ENCODE measurements at places on chromosomes 16 and 17. TPM values are rescaled to one million over a fixed set of nuclear protein-coding genes. Genes with fewer than 3 reads are reported as not detected.

The FBXW10B gene
- 2.4 TPM for total RNA-seq

The UBALD1 gene
- 85.9 TPM for total RNA-seq

The ALDOC gene
- 12.6 TPM for total RNA-seq

DNA sequence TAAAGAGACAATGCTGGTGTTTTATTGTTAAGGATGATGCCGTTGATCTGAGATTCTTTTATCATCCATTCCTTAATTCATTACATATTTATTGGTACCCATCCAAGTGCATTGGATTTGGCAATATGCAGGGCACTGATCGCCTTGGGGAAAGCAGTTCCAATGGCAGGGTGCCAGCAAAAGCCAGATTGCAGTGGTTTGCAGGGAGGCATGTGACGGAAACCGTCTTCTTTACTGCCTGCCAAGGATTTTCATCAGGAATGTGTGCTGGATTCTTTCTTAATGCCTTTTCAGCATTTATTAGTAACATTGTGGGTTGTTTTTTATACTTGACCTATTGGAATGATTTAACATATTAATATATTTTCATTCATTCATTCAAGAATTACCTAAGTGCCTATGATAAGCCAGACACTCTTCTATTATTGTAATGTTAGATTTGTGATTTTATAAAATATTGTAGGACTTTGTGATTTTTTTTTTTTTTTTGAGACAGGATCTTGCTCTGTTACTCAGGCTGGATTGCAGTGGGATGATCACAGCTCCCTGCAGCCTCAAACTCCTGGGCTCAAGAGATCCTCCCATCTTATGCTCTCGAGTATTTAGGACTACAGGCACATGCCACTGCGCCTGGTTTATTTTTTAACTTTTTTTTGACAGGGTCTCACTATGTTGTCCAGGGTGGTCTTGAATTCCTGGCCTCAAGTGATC is 93.4 kb upstream of the TNRC6A start:
- no peaks in the 10 kb centered on the region for H3K27me3 ChIP-seq
- H3K27ac ChIP-seq: no peak overlapping the region
- no peaks in the 10 kb centered on the region for H3K36me3 ChIP-seq
- DNase-seq: no peak
- no peaks in the 10 kb centered on the region for H3K4me1 ChIP-seq

- H3K4me1 ChIP-seq: no peaks in the 10 kb centered on the region
- peaks cover 32% of the 10 kb centered on the region for H3K27me3 ChIP-seq
- no peak for DNase-seq
- no peak overlapping the region for H3K27ac ChIP-seq
These were observed 7.0 kb upstream of the NACA2 start for GRCh38 chr17:61598014-61598413.

- DNase-seq: no peak
- H3K27me3 ChIP-seq: no peaks in the 10 kb centered on the region
- H3K4me1 ChIP-seq: peaks cover 26% of the 10 kb centered on the region
- no peak overlapping the region for H3K27ac ChIP-seq
- H3K36me3 ChIP-seq: peaks cover 2% of the 10 kb centered on the region
These were observed 5.2 kb upstream of the EIF1 start for GRCh38 chr17:41683441-41684007.

GRCh38 chr16:53829186-53829747 is 125.3 kb downstream of the FTO start:
- no peak for DNase-seq
- H3K36me3 ChIP-seq: peaks cover 34% of the 10 kb centered on the region
- peaks cover 5% of the 10 kb centered on the region for H3K4me1 ChIP-seq
- H3K27ac ChIP-seq: no peak overlapping the region

DNA sequence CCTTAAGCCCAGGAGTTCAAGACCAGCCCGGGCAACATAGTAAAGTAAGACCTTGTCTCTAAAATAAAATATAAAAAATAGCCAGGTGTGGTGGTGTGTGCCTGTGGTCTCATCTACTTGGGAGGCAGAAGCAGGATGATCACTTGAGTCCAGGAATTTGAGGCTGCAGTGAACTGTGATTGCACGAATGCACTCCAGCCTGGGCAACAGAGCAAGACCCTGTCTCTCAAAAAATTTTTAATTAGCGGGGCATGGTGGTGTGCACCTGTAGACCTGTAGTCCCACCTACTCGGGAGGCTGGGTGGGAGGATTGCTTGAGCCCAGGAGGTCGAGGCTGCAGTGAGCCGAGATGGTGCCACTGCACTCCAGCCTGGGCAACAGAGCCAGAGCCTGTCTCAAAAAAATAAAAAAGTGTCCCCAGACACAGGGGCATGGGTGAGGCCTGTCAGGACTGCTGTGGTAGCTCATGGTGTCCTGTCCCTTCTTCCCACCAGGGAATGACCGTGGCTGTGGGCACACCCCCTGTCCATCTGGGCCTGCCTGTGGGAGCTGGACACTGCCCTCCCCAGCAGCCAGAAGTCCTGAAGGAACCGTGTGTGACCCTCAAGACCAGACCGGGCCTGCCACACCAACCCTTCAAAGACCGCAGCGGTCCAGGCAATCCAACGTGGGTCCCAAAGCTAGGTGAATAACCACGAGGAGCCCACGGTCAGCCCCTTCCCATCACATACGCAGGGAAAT is 30.8 kb upstream of the GAA start:
- H3K27ac ChIP-seq: no peak overlapping the region
- H3K4me1 ChIP-seq: peaks cover 18% of the 10 kb centered on the region
- H3K36me3 ChIP-seq: peaks cover 8% of the 10 kb centered on the region
- no peak overlapping the region for H3K4me3 ChIP-seq

GRCh38 chr16:30457743-30458560 is 12.3 kb upstream of the SEPHS2 start:
- no peak overlapping the region for H3K4me3 ChIP-seq
- no peak for DNase-seq
- H3K27ac ChIP-seq: no peak overlapping the region

GRCh38 chr16:3640632-3641501 is 13.6 kb upstream of the DNASE1 start:
- no peak overlapping the region for H3K27ac ChIP-seq
- peaks cover 38% of the 10 kb centered on the region for H3K4me1 ChIP-seq
- peak overlapping the region; percentile 3 for H3K4me3 ChIP-seq
- DNase-seq: peak; percentile 60

- H3K4me1 ChIP-seq: no peaks in the 10 kb centered on the region
- H3K27me3 ChIP-seq: no peaks in the 10 kb centered on the region
- DNase-seq: no peak
- H3K36me3 ChIP-seq: no peaks in the 10 kb centered on the region
- H3K27ac ChIP-seq: no peak overlapping the region
- no peak overlapping the region for H3K4me3 ChIP-seq
These were observed 16.5 kb downstream of the PHKB start for GRCh38 chr16:47477679-47478078.

DNA sequence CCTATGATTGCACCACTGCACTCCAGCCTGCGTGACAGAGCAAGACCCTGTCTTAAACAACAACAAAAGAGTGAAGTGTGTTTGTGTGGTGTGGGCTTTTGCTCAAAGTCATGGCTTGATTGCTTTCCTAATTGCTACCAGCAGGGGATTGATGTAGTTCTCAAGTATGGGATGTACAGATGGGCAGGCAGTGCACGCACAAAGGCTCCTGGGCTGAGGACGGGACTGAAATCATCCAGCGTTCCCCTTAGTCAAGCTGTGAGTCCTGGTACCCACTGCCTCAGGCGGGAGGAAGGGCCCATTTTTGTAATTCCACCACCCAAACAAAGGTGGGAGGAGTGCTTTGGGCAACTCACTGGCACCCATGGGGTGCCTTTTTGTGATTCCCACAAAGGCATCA is 47.3 kb downstream of the GDE1 start:
- no peak overlapping the region for H3K27ac ChIP-seq
- no peaks in the 10 kb centered on the region for H3K36me3 ChIP-seq
- no peaks in the 10 kb centered on the region for H3K4me1 ChIP-seq

GRCh38 chr17:18144855-18145254 is 36.3 kb downstream of the MYO15A start:
- H3K27me3 ChIP-seq: no peaks in the 10 kb centered on the region
- no peak overlapping the region for H3K4me3 ChIP-seq
- H3K27ac ChIP-seq: no peak overlapping the region
- H3K4me1 ChIP-seq: peaks cover 7% of the 10 kb centered on the region

DNA sequence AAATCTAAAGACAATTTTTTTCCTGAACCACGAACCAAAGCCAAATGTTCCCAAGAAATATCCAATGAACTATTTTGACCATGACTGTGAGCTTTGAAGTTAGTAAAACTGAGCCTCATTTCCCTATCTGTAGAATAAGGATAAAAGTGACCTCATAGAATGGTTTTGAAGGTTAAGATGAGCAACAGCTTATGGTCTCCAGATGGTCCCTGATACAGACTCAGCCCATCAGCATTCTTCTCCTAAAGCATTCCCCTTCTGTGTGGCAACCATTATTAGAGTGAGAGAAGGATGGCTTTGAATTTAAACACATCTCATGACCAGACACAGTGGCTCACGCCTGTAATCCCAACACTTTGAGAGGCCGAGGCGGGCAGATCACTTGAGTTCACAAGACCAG is 70.1 kb downstream of the COPRS start:
- H3K36me3 ChIP-seq: no peaks in the 10 kb centered on the region
- no peak for DNase-seq
- H3K27me3 ChIP-seq: peaks cover 13% of the 10 kb centered on the region
- H3K4me1 ChIP-seq: no peaks in the 10 kb centered on the region
- no peak overlapping the region for H3K27ac ChIP-seq

GRCh38 chr17:83155128-83156121 is 76.0 kb downstream of the METRNL start:
- peaks cover 11% of the 10 kb centered on the region for H3K27me3 ChIP-seq
- peaks cover 32% of the 10 kb centered on the region for H3K4me1 ChIP-seq
- DNase-seq: peak; percentile 66
- H3K27ac ChIP-seq: peak overlapping the region; percentile 64

- H3K27me3 ChIP-seq: peaks cover 51% of the 10 kb centered on the region
- no peak for DNase-seq
- no peak overlapping the region for H3K27ac ChIP-seq
- no peak overlapping the region for H3K4me3 ChIP-seq
- no peaks in the 10 kb centered on the region for H3K36me3 ChIP-seq
These were observed 9.4 kb downstream of the C17orf100 start for GRCh38 chr17:6660805-6661463.

DNA sequence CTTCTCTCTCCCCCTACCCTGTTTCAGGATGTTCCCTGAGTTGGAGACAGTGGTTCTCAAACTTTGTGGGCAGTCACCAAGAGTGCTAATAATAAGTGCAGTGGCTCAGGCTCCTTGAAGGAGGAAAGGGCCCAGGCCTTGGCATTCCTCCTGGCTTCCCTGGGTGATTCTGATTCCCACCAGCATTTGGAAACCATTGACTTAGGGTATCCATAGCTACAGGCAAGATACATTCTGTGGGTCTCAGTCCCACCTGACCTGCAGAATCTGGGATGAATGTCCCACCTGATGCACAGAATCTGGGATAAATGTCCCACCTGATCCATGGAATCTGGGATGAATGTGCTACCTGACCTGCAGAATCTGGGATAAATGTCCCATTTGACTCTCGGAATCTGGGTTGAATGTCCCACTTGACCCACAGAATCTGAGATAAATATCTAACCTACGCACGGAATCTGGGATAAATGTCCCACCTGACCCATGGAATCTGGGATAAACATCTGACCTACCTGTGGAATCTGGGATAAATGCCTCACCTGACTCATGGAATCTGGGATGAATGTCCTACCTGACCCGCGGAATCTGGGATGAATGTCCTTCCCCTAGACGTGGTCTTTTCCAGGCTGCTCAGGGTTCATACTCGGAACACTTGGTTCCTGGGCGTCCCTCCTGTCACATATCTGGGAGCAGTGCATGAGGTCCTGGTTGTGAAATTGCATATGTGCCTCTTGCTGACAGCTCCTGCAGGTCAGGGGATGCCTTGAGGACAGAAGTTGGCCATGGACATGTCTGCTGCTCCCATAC is 136.7 kb upstream of the HS3ST2 start:
- H3K27me3 ChIP-seq: peaks cover 6% of the 10 kb centered on the region
- H3K36me3 ChIP-seq: no peaks in the 10 kb centered on the region
- no peak overlapping the region for H3K27ac ChIP-seq
- no peak overlapping the region for H3K4me3 ChIP-seq
- no peaks in the 10 kb centered on the region for H3K4me1 ChIP-seq

GRCh38 chr16:85751698-85752501 is 1.0 kb upstream of the C16orf74 start:
- peaks cover 40% of the 10 kb centered on the region for H3K27me3 ChIP-seq
- peak overlapping the region; percentile 72 for H3K4me3 ChIP-seq
- H3K4me1 ChIP-seq: peaks cover 12% of the 10 kb centered on the region
- H3K27ac ChIP-seq: peak overlapping the region; percentile 18
- H3K36me3 ChIP-seq: no peaks in the 10 kb centered on the region

DNA sequence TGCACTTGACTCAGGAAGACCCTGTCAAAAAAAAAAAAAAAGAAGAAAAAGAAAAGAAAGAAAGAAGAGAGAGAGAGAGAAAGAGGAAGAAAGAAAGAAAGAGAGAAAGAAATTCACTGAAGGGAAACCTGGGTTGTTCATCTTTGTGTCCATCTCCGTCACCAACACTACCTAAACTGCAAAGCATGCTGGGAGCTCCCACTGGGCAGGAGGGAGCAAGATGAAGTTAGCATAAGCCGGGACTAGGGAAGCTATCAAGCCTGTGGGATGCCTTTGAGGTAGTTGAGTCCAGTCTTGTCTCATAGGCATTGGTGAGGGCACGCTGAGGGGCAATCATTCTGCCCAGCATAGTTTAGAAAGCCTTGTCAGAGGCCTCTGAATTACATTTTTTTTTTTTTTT is 7.6 kb upstream of the CBFB start:
- no peak overlapping the region for H3K4me3 ChIP-seq
- H3K4me1 ChIP-seq: peaks cover 33% of the 10 kb centered on the region
- DNase-seq: peak; percentile 45
- no peaks in the 10 kb centered on the region for H3K36me3 ChIP-seq

- peak; percentile 67 for DNase-seq
- no peaks in the 10 kb centered on the region for H3K27me3 ChIP-seq
- peak overlapping the region; percentile 17 for H3K4me3 ChIP-seq
- H3K4me1 ChIP-seq: peaks cover 12% of the 10 kb centered on the region
- peaks cover 5% of the 10 kb centered on the region for H3K36me3 ChIP-seq
These were observed 235.6 kb downstream of the ZNF423 start for GRCh38 chr16:49620158-49620868.

GRCh38 chr16:67456391-67457081 is 24.4 kb downstream of the ATP6V0D1 start:
- no peaks in the 10 kb centered on the region for H3K27me3 ChIP-seq
- peaks cover 22% of the 10 kb centered on the region for H3K4me1 ChIP-seq
- H3K36me3 ChIP-seq: no peaks in the 10 kb centered on the region
- DNase-seq: no peak

DNA sequence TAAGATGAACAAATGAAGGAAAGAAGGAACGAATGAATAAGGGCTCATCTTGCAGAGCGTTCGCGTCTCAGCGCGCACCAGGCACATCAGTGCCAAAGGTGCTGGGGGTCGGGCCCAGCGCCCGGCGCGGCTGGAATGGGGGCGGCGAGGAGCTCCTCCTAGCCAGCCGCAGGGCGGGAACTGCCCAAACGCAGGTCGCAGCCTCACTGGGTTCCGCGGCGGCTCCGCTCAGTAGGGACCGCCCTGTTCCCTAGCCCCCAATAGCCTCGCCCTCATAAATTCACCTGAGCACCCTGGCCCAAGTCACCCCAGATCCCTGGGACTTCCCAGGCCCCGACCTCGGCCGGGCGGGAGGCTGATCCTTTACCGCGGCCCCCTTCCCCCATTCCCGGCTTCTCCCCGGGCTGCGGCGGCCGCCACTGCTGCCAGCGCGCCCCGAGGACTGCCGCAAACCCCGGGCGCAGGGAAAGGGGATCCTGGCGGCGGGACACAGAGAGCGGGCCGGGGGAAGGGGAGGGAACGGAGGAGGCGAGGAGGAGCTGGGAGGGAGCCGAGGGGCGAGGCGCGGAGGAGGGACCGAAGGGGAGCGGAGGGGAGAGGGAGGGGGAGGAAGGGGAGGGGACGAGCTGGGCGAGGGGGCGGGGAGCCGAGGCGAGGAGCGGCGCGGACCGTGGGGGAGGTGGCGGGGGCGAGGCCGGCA is 377 bp upstream of the CRHR1 start:
- no peaks in the 10 kb centered on the region for H3K4me1 ChIP-seq
- peak overlapping the region; percentile 87 for H3K4me3 ChIP-seq
- no peak for DNase-seq
- no peaks in the 10 kb centered on the region for H3K36me3 ChIP-seq
- peaks cover 83% of the 10 kb centered on the region for H3K27me3 ChIP-seq
